Iris pigment epithelial cell (primary cell): ENCODE measurements at places on chromosomes 5 and 9.

- peak; percentile 53 for DNase-seq
Observed at GRCh38 chr5:59620535-59621212, 272.9 kb downstream of the PDE4D start.

- peak; percentile 83 for DNase-seq
Observed at GRCh38 chr5:171418316-171418981, 998 bp upstream of the FGF18 start.

GRCh38 chr5:16913187-16914107, 22.6 kb downstream of the MYO10 start:
- DNase-seq: no peak

- DNase-seq: no peak
Observed at GRCh38 chr9:111630182-111630963, 761 bp upstream of the DNAJC25 start.

DNA sequence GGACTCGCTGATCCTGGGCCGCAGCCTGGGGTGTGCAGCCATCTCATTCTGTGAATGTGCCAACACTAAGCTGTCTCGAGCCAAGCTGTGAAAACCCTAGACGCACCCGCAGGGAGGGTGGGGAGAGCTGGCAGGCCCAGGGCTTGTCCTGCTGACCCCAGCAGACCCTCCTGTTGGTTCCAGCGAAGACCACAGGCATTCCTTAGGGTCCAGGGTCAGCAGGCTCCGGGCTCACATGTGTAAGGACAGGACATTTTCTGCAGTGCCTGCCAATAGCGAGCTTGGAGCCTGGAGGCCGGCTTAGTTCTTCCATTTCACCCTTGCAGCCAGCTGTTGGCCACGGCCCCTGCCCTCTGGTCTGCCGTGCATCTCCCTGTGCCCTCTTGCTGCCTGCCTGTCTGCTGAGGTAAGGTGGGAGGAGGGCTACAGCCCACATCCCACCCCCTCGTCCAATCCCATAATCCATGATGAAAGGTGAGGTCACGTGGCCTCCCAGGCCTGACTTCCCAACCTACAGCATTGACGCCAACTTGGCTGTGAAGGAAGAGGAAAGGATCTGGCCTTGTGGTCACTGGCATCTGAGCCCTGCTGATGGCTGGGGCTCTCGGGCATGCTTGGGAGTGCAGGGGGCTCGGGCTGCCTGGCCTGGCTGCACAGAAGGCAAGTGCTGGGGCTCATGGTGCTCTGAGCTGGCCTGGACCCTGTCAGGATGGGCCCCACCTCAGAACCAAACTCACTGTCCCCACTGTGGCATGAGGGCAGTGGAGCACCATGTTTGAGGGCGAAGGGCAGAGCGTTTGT, 19.9 kb downstream of the PTGES2 start:
- DNase-seq: no peak

GRCh38 chr9:129440435-129441186, 180.3 kb downstream of the C9orf50 start:
- no peak for DNase-seq

DNA sequence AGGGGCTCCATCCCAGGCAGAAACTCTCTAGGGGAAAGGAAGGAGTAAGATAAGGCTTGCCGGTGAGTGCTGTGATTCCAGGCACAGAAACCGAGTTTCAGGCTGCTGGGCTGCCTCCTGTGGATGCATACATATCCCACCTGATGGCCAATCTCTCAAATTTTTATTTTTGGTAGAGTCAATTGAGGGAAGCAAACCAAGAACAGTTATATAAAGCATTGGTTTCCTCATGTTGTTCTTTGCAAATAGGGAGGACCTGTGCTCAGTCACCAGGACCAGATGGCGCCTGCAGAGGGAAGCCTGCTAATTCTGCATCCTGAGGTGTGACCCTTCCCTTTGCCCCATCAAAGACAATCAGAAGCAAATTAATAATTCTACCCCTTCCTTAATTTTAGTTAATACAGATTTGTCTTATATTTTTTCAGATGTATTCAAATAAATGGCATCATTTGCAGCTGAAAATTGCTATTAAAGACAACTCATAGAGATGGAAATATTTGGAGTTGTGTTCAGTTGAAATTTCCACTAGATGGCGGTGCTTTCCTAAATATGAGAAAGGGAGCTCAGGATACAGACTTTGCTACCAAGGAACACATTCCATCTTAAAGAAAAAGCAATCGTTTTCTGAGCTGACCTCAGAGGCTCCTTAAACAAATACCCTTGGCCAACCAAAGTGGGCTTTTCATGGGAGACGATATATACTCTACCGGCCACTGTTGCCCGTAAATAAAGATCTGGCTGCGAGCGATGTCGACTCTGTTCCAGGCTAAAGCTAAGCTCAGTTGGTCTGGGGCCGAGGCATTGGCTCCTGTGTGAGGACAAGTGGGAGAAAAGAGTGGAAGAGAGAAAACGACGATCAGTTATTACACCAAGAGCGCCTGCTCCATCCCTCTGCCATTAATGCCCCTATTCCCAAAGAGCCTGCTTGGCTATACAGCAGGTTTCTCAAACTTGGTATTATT, 225.7 kb upstream of the KLF9 start:
- peak; percentile 67 for DNase-seq

DNA sequence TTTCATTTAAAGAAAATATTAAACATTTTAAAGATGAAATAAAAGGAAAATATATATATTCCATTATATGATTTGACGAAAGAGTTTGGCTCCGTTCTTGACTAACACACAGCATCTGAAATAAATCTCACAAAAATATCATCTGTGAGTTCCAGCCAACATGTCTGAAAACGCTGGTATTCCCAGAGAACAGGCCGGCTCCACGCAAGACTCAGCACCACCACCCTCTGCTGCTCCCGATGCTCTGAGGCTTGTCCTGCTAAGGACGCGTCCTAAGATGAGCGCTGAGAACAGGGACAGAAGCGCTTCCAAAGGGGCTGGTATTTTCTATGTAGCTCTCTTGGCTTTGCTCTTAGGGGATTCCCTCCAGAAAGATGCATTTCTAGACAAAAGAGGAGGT, 40.6 kb upstream of the N4BP3 start:
- no peak for DNase-seq

DNA sequence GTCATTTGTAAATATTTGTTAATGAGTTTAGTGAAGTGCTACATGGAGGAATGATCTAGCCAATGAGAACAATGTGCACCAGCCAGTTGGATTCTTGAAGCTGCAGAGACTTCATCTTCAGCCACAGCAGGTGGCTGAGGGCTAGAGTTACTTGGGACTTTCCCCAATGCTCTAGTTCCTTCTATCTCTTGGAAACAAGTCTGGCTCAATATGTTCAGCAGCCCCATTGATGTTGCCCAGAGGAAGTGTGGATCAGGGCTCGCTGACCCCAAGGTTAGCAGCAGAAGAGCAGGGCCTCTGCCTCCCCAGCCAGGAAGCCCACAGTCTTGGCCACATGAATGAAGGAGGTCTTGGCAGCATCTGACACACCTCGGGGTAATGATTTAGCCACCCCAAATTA, 117.5 kb downstream of the SLC1A3 start:
- no peak for DNase-seq

DNA sequence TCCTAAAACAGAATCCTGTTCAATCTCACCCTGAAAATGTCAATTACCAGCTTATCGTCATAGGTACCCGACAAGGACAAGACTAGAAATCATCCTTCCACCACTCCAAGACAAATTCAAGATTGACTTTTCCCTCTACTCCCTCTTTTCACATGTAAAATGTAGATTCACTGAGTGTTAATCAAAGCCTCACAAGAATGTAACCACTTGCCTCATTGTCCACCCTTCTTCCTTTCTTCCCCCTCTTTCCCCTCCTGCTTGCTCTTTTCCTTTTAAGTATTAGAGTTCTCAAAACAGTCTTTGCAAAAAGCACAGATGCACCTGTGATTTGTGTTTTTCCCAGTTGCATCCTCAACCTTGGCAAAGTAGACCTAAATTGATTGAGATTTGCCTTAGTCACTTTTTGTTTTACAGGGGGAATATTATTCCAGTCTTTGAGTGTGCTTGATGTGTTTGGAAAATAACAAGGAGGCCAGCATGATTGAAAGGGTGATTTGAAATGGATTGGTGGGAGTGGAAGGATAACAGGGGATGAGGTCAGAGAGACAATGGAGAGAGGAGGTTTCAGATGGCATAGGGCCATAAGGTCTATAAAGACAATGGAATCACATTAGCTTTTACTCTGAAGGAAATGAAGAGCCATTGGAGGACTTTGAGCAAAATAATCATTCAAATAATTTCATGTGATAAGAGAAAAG, 231.3 kb upstream of the TYRP1 start:
- no peak for DNase-seq

DNA sequence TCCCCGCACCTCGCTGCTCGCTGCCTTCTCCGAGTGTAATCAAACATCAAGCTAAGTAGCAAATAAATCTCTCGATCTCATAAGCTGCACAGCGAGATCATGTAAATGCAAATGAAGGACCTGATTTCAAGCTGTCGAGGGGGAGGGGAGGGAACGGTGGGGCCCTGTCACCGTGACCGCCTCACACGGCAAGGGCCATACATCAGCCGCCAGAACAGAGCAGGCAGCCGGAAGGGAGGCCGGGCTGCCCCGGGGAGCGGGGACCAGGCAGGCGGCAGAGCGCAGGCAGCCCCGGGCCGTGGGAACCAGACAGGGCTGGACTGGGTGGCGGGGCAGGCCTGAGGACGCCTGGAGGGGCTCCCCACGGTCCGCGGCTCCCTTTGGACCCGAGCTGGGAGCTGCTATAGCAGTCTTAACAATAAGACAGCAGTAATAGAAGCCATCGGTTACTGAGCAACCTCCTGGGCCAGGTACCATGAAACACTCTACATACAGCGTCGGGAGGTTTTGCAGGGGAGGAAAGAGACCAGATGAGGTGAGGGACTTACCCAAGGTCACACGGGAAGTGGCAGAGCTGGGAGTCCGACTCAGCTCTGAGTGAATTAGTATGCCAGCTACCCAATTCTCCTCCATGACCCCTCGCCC, 76.8 kb downstream of the CFAP77 start:
- DNase-seq: no peak

DNA sequence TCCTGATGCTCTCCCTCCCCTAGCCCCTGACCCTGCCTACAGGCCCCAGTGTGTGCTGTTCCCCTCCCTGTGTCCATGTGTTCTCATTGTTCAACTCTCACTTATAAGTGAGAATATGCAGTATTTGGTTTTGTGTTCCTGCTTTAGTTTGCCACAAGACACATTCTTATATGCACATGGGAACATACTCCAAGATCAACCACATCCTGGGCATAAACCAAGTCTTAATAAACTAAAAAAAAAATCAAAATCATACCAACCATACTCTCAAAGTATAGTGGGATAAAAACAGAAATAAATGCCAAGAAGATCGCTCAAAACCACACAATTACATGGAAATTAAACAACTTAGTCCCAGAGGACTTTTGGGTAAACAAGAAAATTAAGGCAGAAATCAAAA, 11.2 kb upstream of the ZCCHC9 start:
- DNase-seq: no peak

GRCh38 chr5:157434096-157434495, 25.9 kb upstream of the NIPAL4 start:
- no peak for DNase-seq

DNA sequence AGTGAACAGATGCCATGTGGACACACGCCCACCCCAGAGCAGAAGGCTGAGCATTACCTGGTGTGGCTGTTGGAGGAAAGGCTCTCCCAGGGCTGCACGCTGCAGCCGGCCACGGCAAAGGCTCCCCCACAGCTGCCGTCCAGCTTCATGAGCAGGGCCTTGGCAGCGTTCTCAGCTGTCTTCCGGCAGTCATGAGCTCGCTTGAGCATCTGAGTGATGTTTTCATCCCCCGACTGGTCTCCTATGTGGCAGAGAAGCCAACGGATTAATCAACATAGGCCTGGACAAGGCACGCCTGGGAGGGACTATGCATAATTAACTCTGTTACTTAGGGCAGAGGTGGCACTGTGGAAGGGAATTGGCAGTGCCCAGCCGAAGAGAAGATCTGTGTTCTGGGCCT, 87.3 kb downstream of the DCP2 start:
- DNase-seq: no peak

- no peak for DNase-seq
Observed at GRCh38 chr5:68748101-68748500, 345.7 kb upstream of the SLC30A5 start.

- DNase-seq: peak; percentile 44
Observed at GRCh38 chr5:119367502-119368237, 11.9 kb downstream of the TNFAIP8 start.

- no peak for DNase-seq
Observed at GRCh38 chr5:61701877-61702602, 370.0 kb downstream of the ZSWIM6 start.

DNA sequence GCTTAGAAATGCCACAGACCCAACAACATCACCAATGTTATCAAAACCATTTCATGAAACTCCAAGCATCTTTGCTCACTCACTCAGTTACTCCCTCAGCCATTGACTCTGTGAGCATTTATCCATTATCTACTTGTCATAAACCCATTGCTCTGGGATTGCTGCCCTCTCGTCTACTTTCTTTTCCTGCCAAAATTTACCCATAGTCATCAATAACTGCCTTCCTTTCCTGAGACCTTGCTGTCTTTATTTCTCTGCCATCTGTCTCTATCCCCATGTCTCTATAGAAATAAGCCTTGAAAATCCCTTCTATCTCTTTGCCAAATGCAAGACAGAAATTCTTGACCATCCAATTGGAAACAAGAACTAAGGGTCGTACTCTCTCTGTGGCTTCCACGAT, 26.4 kb upstream of the PUM3 start:
- no peak for DNase-seq

- DNase-seq: no peak
Observed at GRCh38 chr5:139426203-139426885, 13.0 kb downstream of the DNAJC18 start.

- DNase-seq: no peak
Observed at GRCh38 chr5:145220481-145220880, 614.7 kb downstream of the PRELID2 start.

DNA sequence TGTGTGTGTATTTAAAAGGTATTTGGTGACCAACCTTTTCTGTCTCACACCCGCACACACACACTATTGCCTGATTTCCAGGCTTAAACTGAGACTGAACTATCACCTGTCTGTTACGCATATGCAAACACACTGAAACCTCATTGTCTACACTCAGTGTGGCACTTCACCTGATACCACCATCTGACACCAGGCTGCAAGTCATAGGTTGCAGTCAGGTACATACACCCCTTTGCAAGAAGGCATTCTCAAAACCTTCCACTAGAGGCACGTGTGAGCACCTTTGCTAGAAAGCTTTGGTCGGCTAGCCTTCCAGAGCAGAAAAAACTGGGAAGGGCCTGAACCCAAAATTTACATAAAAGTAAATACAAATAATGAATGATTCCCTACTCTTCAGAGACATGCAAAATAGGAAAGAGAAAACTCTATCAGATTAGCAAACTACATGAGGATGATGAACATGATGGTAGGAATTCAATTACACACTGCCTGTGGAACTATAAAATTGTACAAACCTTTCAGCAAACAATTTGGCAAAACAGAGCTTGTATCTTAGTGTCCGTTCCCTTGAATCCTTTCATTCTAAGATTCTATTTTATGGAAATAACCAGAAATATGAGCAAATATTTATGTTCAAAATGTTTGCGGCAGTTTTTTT, 5.9 kb upstream of the FOXD1 start:
- DNase-seq: peak; percentile 55

DNA sequence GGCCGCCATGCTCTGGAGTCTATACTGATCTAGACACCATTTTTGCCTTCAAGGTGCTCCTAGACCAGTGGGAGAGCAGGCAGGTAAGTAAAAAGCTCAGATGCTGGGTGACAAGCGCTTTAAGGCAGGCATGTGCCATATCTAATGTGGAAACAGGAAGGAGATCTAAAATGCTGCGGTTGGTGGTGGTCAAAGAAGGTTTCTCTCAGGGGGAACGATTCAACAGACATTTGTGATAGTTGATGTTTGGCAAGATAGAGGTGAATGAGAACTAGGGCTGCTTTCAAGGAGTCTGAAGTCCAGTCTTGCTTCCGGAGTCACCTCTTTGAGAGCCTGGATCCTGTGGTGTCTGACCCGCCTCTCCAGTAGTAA, 146.2 kb upstream of the KLF4 start:
- no peak for DNase-seq
